Osteocyte (in vitro differentiated cells): ENCODE measurements at places on chromosomes 1 and 21. TPM values are rescaled to one million over a fixed set of nuclear protein-coding genes. Genes with fewer than 3 reads are reported as not detected.
A peak's percentile ranks its signal among the peaks of the same experiment; 100 is the strongest.

The TIAM1 gene
- total RNA-seq = 16.7 and 17.7 TPM in 2 replicates

DNA sequence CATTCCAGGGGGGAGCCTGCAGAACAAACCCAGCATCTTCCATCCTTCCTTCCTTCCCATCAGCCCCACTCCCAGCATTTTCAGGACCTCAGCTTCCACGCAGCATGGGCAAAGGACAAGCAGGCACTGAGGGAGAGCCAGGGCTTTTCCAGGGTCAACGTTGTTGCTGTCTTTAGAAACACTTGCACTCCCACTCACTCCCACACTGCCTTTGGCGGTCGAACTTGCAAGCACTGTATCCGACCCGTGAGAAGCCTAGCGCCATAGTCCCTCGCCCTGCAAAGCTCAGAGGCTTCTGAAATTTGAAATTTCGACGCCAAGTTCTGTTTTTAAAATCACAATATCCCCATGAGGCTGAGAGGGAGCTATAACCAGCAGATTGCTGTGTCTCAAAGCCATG lies 47.4 kb downstream of the KCNAB2 start:
- DNase-seq = no peak
- no peak overlapping the region for H3K4me3 ChIP-seq
- H3K36me3 ChIP-seq = no peaks in the 10 kb centered on the region
- H3K27ac ChIP-seq = no peak overlapping the region
- peaks cover 3% of the 10 kb centered on the region for H3K27me3 ChIP-seq

The CCDC185 gene
- total RNA-seq = not detected in 2 replicates

The KRTAP11-1 gene
- not detected in 2 replicates for total RNA-seq

- no peak overlapping the region for H3K4me3 ChIP-seq
- no peak overlapping the region for H3K27ac ChIP-seq
- no peak for DNase-seq
- peaks cover 25% of the 10 kb centered on the region for H3K27me3 ChIP-seq
- H3K36me3 ChIP-seq = no peaks in the 10 kb centered on the region
These were observed 8.7 kb upstream of the EYA3 start for GRCh38 chr1:28097100-28097472.

- peak overlapping the region; percentile 69 for H3K4me3 ChIP-seq
- peaks cover 29% of the 10 kb centered on the region for H3K4me1 ChIP-seq
- no peaks in the 10 kb centered on the region for H3K27me3 ChIP-seq
- peak overlapping the region; percentile 97 for H3K27ac ChIP-seq
- H3K36me3 ChIP-seq = no peaks in the 10 kb centered on the region
These were observed 78.3 kb downstream of the NDUFS5 start for GRCh38 chr1:39104158-39105060.

The C4BPA gene
- total RNA-seq = not detected in 2 replicates

GRCh38 chr21:42049578-42050430 lies 21.3 kb upstream of the UMODL1 start:
- H3K27ac ChIP-seq = no peak overlapping the region
- no peak overlapping the region for H3K4me3 ChIP-seq
- peaks cover 24% of the 10 kb centered on the region for H3K4me1 ChIP-seq
- no peaks in the 10 kb centered on the region for H3K36me3 ChIP-seq

DNA sequence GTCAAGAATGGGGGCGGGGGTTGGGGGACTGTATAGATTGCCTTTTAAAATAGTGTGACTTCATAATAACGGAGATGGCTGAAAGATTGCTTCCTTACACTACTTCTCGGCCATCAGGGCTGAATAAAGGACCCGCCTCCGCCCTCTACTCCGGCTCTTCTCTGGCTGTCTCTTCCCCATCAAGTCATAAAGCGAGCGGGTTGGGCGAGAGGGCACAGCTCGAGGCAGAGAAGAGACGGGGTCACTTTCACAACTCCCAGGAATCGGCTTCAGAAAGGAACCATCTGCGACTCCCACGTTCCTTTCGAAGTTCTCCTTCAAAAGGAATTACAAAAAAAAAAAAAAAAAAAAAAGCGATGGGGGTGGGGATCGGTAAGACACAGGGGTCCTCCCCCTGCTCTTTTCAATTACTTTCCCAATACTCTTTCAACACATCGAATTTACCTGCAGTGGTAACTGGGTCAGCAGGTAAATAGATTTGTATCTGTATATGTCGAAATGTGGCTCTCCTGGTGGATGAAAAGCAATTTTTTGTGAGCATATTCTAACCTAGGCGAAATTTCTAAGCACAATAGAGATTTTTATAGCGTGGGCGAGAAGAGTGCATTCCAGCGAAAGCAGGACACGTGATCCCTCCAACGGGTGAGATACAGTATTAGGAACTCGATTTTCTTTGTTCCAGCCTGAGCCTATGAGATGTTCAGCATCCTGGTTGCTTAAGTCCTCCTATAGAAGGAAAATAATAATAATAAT lies 2.0 kb downstream of the LRRC7 start:
- no peak for DNase-seq
- H3K27ac ChIP-seq = no peak overlapping the region
- peaks cover 79% of the 10 kb centered on the region for H3K27me3 ChIP-seq

- no peak for DNase-seq
- H3K4me1 ChIP-seq = no peaks in the 10 kb centered on the region
- no peaks in the 10 kb centered on the region for H3K27me3 ChIP-seq
- no peaks in the 10 kb centered on the region for H3K36me3 ChIP-seq
- no peak overlapping the region for H3K4me3 ChIP-seq
- H3K27ac ChIP-seq = no peak overlapping the region
These were observed 363.2 kb downstream of the OMA1 start for GRCh38 chr1:58183286-58183685.
